ENCODE measurements at places on chromosomes 4 and X.

GRCh38 chr4:143728166-143728565, 27.7 kb upstream of the FREM3 start:
- no peak for DNase-seq

GRCh38 chrX:53279296-53280237, 1.8 kb downstream of the IQSEC2 start:
- DNase-seq = no peak

DNA sequence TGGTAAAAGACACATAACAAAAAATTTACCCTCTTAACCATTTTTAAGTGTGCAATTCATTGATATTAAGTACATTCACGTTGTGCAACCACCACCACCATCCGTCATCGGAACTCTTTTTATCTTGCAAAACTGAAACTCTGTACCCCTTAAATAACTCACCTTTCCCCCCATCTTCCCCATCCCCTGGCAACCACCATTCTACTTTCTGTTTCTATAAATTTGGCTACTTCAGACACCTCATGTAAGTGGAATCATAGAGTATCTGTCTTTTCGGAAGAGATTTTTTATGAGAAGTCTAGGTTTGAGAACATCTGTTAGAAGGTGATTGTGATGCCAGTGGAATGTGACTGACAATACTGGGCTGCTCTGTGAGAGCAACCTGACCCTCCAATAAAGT, 39.8 kb upstream of the CCDC149 start:
- no peak for DNase-seq

- no peak for DNase-seq
These were observed 173.5 kb downstream of the ANK2 start for GRCh38 chr4:113223001-113223400.

GRCh38 chrX:14496674-14497073, 32.7 kb upstream of the GLRA2 start:
- DNase-seq = no peak

GRCh38 chr4:83177182-83177581, 62.7 kb upstream of the PLAC8 start:
- no peak for DNase-seq

DNA sequence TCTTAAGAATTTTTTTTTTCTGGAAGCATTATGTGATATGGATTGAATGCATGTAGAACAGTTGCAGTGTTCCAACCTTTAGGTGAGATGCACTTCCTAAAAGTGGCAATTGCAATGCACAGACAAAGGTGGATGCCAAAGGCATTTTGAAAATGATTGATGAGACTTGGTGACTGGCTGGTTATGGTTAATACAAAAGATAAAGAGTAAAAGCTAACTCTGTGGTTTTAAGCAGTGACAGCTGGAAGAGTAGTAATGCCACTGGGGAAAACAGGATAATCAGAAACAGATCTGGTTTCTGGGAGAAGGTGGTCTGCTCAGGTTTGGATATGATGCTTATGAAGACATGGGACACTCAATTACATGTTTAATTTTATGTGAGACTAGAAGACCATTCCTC, 345.6 kb downstream of the RPA4 start:
- DNase-seq = no peak

- no peak for DNase-seq
These were observed 1.2 kb downstream of the RPGR start for GRCh38 chrX:38326086-38326485.

- DNase-seq = peak; percentile 74
These were observed 67.9 kb downstream of the FAM114A1 start for GRCh38 chr4:38935391-38936073.

GRCh38 chrX:118630848-118631247, 96.6 kb upstream of the IL13RA1 start:
- no peak for DNase-seq

- peak; percentile 13 for DNase-seq
These were observed 1826.0 kb downstream of the STIM2 start for GRCh38 chr4:28686618-28687017.

DNA sequence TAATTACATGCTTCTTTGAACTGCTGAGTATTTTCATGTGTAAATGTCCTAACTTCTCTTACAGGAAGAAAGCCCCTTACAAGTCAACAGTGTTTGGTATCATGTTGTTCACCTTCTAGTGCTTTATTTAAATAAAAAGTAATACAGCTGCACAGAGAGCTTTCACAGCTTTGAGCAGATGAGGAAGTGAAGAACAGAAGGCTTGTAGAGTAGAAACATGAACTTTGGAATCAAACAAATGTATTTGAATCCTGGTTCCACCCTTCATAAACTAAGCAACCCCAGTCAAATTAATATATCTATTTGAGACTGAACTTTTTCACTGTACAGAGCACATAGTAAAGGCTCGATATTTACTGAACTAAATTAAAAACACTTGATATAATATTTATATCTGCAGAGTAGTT, 120.5 kb downstream of the CAMK2D start:
- no peak for DNase-seq

DNA sequence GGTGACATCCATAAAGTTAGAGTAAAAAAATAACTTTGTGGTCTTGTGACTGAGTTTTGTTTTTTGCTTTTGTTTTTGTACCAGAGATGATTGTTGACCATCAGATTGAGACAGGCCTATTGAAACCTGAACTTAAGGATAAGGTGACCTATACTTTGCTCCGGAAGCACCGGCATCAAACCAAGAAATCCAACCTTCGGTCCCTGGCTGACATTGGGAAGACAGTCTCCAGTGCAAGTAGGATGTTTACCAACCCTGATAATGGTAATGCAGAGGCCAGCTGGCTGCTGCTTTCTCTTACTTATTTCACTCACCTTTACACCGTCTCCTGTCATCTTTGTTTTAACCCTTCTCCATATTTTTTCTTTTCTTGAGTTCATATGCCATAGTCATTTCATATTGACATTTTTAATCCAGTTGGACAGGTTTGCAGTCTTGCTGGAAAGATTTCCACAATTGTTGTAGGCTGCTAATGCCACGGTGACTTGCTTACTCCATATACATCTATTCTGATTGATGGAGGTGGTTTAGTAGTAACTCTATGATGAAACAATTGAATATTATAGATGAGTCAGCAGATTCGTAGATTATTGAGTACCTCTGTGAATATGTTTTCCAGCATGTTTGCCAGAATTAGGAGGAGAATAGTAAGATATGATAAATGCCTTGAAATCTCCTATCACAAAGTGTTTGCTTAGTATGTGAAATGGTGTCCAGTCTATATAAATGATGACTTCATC, 18.3 kb downstream of the SLC4A4 start:
- no peak for DNase-seq

DNA sequence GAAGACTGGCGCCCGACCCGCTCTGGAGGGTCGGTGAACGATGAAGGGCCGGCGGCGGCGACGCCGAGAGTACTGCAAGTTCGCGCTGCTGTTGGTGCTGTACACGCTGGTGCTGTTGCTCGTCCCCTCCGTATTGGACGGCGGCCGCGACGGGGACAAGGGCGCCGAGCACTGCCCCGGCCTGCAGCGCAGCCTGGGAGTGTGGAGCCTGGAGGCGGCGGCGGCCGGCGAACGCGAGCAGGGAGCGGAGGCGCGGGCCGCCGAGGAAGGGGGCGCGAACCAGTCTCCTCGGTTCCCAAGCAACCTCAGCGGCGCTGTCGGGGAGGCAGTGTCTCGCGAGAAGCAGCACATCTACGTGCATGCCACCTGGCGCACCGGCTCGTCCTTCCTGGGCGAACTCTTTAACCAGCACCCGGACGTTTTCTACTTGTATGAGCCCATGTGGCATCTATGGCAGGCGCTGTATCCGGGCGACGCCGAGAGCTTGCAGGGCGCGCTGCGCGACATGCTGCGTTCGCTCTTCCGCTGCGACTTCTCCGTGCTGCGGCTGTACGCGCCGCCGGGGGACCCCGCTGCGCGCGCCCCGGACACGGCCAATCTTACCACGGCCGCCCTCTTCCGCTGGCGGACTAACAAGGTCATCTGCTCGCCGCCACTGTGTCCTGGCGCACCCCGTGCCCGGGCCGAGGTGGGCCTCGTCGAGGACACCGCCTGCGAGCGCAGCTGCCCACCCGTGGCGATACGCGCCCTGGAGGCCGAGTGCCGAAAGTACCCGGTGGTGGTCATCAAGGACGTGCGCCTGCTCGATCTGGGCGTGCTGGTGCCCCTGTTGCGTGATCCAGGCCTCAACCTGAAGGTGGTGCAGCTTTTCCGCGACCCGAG, 568 bp downstream of the CHST7 start:
- peak; percentile 70 for DNase-seq

- no peak for DNase-seq
These were observed 58.2 kb upstream of the DUSP21 start for GRCh38 chrX:44785652-44786051.

- no peak for DNase-seq
These were observed 25.2 kb upstream of the SLC2A9 start for GRCh38 chr4:10046471-10046870.

DNA sequence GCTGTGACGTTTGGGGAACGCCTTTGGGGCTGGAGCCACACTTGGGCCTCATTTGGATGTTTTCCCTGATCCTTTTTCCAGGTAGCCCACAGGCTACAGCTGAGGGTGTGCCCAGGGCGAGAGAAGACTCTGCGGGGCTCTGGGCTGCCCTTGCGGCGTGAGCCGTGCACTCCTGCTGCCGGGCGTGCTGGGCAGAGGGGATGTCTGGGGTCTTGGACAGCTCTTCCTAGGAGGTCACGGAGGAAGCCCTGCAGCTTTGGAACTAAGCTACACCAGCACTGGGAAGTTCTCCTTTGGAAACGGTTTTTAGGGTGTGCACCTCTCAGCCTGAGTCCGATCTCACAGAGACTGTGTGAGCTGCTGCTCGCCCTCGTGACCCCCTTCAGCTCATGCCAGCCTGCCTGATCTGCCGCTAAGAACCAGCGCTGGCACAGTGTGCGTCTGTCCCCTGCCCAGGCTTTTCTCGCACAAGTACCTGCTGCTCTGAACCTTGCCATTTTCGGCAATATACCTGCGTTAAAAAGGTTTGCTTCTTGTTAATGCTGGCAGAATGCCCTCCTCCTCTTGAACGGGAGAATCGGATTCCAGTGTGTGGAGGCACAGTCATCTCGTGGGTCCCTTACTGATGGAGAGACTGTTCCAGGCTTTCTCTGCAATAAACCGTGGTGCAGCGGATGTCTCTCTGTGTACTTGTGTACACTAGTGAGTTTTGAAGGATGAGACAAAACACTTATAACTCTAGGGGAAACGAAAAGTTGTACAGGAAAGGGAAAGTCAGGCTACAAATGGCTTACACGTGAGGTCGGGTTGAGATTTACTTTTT, 14.3 kb downstream of the MSANTD1 start:
- no peak for DNase-seq

DNA sequence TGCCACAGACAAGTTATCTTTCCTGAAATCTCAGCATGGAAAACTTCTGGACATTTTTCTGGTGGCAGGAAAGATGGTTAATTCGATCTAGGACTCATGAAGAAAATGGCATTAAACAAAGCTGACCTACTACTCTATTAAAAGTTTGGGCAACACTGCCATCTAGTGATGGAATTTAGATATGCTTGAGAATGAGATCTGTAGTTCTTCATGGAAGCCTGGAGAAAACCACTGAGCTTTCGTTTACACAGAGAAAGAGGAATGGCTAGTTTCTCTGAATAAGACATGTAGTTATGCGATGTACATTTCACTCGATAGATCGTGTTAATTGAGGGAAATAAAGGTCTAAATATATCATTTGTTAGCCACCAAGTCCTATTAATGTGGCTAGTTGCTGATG, 51.7 kb upstream of the CHRDL1 start:
- peak; percentile 50 for DNase-seq

- DNase-seq = no peak
These were observed 41.8 kb downstream of the FNIP2 start for GRCh38 chr4:158810487-158811215.

GRCh38 chrX:139530550-139530949, at the start of gene F9:
TSS of gene F9 (plus strand) at chrX:139530739. CDS start at chrX:139530765, 26 bp downstream.
- no peak for DNase-seq

GRCh38 chrX:24643116-24643515, 4.0 kb downstream of the PCYT1B start:
- DNase-seq = no peak

DNA sequence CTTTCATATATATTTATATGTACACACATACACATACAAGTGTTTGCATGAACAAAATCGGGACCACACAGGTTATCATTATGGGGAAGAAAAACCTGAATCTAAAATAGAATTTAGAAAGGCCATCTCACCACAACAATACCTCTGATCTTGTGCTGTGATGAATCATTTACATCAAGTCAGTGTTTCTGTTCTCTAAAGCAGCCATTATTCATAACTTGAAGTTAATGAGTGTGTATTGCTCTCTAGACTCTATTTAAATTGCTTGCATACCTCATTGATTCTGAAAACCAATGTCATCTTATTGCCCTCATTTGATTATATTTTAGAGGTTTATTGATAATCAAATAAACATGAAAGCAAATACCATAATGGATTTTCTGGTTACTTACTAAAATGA, 71.6 kb downstream of the FAM114A1 start:
- DNase-seq = no peak

DNA sequence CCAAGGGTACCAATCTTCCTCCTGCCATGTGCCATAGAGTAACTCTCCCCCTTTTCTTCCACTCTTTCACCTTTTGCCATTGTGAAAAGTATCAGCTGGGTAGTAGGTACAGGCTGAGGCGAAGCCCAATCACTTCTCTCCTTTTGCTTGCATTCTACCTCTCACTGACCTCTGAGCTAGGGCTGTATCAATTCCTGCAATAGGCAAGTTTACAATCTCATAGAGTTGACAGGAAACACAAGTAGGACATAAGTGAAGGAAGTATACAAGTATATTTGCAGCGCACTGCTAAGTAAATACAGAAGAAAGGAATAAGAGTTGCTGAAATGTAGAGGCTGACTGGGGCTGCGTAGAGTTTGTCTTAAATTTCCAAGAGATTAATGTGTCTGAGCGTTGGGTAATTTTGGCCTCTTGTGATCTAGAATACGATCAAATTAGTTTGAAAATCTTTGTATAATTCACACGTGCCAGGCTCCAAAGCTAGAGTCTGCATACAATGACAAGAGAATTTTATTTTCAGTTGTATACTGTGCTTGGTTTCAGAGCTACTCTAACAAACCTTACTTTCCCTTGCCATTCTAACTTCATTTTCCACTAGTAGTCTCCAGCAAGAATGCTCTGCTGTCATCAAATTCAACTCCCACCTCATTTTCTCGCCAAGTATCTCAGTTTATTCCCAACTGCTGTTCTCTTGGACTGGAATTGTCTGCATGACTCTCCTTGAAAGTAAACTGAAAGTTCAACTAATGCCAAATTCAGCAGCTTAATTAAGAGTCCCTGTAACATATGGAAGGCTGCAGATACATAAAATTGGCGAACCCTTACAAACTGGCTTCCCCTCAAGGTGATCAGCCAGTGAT, 90.3 kb downstream of the ATP11C start:
- no peak for DNase-seq

- no peak for DNase-seq
These were observed 47.8 kb upstream of the ARHGAP24 start for GRCh38 chr4:85427123-85427522.

DNA sequence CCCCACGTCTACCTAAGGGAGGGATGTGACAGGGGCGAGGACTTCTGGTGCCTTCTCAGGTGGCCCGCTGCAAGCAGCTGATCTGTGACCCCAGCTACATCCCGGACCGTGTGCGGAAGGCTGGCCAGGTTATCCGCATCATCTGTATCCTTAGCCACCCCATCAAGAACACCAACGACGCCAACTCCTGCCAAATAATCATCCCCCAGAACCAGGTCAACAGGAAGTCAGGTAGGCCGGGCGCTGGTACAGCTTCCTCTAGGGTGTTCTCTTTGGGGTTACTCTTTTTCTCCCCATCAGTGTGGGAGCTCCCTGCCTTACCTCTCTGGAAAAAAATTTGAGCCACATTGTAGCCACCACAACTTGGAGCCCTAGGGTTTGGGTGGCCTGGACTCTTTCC, 2.4 kb upstream of the FAM50A start:
- no peak for DNase-seq

- DNase-seq = peak; percentile 18
These were observed 72.9 kb upstream of the ENOX2 start for GRCh38 chrX:130975947-130976346.

Data from retina (tissue), 1 donor.